Keratinocyte (primary cell): ENCODE measurements at places on chromosomes 6 and 20.

- DNase-seq, result no peak
These were observed 6.1 kb upstream of the NSFL1C start for GRCh38 chr20:1472556-1473245.

- no peak for DNase-seq
These were observed 108.8 kb downstream of the PREX1 start for GRCh38 chr20:48718786-48719578.

GRCh38 chr6:153538491-153538890, 407.4 kb upstream of the RGS17 start:
- DNase-seq, result no peak

DNA sequence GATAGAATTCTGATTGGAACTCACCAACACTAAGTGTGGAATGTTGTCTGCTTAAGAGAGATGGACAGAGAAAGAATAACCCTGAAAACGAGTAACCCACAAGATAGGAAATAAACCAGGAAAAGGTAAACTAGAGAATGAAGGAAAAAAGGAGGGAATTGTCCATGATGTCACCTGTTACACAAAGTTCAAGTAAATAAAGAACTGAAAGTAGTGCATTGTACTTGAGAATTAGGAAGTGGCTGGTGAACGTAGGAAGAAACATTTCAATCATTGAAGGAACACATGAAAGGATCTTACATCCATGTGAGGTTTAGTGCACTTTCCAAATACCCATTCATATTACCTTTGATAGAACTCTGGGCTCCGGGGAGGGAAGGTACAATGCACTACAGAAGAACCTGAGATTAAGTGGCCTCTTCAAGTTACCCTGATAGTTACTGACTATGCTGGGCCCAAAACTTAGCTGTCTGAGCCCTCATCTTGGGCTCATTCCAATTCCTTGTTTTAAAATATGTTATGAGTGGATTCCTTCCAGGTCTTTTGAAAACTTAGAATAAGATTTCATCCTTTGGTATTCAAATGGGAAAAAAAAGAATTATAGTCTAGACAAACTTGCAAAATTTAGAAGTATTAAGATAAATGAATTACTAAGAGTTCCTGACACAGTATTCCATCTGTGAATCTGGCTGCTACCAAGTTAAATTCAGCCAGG, 1.1 kb upstream of the STX7 start:
- no peak for DNase-seq

DNA sequence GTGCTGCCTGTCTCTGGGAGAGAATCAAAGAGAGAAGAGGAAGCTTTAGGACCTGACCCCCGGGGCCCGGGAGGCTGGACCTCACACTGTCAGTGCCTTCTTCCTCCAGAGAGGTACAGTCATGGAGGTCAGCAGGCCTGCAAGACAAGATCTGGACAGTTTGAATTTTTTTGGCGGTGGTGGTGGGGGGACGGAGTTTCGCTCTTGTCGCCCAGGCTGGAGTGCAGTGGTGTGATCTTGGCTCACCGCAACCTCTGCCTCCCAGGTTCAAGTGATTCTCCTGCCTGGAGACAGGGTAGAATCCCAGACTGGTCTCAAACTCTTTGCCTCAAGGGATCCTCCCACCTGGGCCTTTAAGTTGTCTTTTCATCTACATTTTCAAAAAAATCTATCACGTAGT, 34.4 kb downstream of the NR2E1 start:
- DNase-seq, result no peak

GRCh38 chr6:167146135-167146534, 11.6 kb downstream of the GPR31 start:
- no peak for DNase-seq

GRCh38 chr20:63830841-63831588, at the start of gene ZBTB46:
Gene ZBTB46, minus strand, starts transcription at chr20:63831264. Its CDS starts 40,507 bp downstream, at chr20:63790757.
- DNase-seq, result no peak

DNA sequence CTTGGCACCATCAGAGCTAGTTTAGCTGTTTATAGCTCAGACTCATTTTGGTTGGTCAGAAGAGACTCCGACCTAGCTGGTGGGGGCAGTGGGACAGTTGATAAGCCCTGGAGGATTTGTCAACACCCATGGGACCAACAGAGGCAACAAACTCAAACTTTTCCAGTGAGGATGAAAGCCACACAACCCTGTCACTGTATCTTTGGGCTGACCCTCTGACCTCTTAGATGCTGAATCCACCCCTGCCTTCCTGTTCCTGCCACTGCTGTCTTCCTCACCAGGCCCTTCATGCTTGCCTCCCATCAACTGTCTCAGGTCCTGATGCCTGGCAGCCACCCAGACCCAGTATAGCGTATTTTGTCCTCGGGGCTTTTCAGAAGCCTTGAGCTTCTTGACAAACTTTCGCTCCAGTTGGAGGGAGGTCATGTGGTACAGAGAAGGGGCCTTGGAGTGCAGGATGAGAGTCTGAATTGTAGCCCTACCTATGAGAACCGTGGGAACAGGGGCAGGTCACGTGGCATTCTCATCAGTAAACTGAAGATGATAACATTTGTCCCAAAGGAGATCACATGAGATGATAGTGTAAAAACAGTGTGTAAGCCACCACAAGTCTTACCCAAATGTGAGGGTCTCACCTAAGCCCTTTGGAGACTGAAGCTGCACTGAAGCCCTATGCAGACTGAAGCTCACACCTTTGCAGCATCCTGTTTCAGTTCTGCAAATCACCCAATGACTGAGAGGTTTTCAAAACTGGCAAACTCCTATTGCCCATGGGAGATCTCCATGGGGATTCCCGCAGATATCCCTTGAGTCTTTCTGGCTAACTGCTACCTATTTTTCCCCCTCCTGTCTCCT, 72.0 kb upstream of the F13A1 start:
- no peak for DNase-seq

GRCh38 chr20:61859767-61860166, 205.9 kb downstream of the TAF4 start:
- no peak for DNase-seq

GRCh38 chr6:16498237-16498636, 259.9 kb downstream of the GMPR start:
- peak; percentile 45 for DNase-seq

DNA sequence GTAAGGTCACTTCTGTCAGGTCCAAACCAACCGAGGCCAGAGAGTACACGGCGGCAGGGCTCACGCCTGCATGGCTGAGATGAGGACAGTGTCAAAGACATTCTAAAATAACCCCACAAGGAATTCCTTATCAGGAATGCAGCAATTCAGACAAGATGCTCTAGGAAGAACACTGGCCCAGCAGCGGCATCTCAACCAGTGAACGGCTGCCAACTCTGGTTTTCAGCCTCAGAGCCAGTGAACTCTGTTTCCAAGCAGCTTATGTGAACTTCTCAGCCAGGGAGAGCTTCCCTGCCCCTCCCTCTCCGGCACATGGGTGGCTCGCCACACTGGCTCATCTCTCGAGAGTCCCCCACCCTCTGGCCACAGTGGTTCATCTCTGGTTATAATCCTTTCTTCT, 36.9 kb downstream of the KCNQ2 start:
- no peak for DNase-seq

- no peak for DNase-seq
These were observed 31.3 kb downstream of the ANKRD60 start for GRCh38 chr20:58197185-58197469.
